Thoracic aorta (tissue), 2 donors: ENCODE measurements at places on chromosomes 1 and 21. TPM values are rescaled to one million over a fixed set of nuclear protein-coding genes. Genes with fewer than 3 reads are reported as not detected.

Gene RGS7
- total RNA-seq, result not detected

Gene RSPO1
- total RNA-seq, result 0.95 TPM

Gene FGR
- 17.0 TPM for total RNA-seq

Gene ADAMTS4
- total RNA-seq, result 171 TPM

Gene NTMT2
- total RNA-seq, result not detected

Gene CYP4A11
- not detected for total RNA-seq

Gene S100A1
- not detected for total RNA-seq

Gene PCP4
- total RNA-seq, result not detected

Gene TMEM54
- 28.1 TPM for total RNA-seq

Gene FCRL1
- not detected for total RNA-seq

Gene NCF2
- total RNA-seq, result 21.7 TPM

- DNase-seq, result no peak
Measured at GRCh38 chr21:45943630-45944540, 37.7 kb upstream of the COL6A1 start.

DNA sequence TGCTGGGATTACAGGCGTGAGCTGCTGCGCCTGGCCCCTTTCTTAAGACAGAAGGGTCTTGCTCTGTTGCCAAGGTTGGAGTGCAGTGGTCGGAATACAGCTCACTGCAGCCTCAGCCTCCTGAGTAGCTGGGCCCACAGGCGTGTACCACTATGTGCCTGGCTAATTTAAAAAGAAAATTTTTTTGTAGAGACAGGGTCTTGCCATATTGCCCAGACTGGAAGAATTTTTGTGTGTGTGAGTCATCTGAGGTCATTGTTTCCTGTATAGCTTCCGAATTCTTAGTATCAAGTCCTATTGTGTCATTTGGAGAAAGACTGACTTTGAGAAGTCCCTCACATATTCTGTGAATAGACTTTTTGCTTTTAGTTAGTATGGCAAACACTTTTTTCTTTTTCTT, 4.7 kb downstream of the SZRD1 start:
- no peak for DNase-seq

DNA sequence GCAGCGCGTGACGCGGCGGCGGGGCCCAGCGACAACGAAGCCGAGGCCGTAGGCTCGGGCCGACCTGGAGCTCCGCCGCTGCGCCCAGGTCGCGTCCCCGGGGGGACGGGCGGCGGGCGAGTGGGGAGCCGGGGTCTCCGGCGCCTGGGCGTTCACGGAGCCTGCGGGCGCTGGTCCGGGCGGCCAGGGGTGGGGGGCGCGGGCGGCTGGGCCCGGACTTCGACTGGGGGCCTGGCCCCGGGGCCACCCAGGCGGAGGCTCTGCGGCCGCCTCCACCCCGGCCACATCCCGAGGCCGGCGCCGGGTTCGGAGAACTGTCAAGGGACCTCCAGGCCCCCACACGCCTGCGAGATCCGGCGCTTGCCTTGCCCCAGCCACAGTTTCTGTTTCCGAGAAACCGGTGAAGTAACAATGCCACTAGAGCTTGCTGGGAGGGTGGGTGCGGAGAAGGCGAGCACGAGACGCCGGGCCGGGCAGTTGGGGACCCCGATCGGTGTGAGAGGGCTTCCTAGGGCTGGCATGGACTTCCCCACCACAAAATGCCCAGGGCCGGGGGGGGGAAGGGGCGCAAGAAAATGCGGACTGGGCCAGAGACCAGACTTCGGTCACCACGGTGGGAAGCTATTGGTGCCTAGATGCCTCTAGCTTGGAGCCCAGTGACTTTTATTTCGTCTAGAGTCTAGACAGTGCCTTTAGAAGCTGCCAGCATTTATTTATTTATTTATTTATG, 501 bp downstream of the FBXO6 start:
- DNase-seq, result no peak

GRCh38 chr1:187413405-187414169, 584.8 kb downstream of the PLA2G4A start:
- DNase-seq, result no peak

GRCh38 chr21:38341546-38342012, 84.8 kb downstream of the KCNJ15 start:
- DNase-seq, result peak; percentile 80

DNA sequence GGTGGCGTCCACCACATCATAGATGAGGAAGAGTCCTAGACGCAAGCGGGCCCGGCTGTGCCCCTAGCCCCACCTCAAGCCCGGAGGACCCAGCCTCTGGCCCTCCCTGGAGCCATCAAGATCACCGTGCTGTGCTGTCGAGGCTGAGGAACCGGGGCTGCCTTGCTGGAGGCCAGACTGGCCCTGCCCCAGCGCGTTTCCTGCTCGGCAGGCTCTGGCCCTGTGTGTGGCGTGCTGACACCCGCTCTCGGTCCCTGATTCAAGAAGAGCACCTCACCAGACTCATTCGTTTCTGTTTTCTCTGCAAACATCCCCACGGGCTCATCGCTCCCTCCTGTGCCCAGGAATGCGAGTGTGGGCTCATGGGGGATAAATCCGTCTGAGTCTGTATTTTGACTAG, 51.1 kb downstream of the GLIS1 start:
- DNase-seq, result no peak

DNA sequence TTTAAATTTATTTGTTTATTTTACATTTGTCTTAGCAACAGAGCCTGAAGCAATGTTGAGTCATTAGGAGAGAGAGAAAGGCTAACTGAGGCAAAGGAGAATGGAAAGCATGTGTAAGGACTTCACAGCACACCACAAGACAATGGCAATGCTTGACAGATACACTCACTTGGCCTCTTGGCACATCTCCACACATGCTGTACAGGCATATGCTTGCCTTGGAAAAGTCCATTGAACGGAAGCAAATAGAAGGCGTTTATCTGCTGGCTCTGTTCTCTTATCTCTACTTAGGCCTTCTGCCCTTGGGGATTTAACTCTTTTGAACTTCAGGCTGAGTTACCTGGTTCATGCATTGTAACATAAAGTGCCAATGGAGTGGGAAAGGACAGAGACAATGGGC, 262.2 kb upstream of the POU3F1 start:
- DNase-seq, result no peak

DNA sequence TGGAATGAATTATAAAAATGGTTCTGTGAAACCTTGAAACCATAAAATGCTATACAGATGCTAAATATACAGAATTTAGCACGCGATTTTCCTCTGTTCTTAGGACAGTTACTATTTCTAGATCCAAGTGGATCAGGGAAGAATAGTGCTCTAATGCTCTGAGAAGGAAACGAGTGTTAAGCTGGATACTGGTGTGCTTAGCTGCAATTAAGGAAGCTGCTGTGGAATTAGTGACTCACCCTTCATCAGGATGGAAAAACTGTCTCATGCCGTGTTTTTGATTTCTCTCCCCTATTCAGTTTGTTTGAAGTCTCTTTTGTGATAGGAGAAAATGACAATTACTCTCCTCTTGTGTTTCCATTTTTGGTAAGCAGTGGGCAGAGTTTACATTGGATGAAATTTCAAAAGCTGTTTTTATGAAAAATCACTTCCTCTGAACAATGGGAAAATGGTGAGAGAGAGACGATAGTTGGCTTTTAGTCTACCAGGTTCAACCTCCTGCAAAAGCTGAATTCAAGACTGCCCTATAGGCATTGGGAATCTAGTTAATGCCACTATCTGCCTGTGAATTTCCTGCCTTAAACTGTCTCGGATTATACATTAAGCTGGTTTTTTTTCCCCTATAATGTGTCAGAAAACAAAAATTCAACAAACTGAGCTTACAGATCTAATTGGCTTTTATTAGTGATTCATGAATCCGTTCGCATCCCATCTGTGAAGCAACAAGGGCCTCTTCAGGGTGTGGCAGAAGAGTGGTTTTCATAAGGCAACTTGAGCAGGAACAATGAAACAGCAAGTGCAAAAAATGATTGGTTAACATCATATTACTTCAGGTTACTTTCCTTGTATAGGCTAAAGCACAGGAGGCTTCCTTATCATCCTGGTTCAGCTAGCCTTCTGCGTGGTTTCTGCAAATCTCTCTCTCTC, 179.8 kb downstream of the ST6GALNAC3 start:
- no peak for DNase-seq

DNA sequence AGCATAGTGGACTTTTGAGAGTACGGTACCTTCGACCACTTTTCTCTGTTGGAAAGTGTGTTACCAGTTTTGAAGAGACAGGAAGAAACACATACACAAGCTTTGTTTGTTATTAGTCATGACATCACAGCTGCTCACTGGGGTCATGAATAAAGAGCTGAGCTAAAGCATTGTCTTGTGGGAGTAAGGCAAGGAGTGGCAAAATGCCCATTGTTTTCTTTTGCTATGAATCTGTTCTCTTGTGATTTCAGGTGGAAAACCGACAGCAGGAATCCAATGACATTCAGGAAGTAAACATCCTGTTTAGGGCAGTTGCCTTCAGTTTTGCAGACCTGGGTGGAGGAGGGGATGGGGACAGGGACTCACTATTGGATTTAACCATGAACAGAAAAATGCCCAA, 66.2 kb downstream of the RGL1 start:
- no peak for DNase-seq

- no peak for DNase-seq
Measured at GRCh38 chr1:108878160-108878469, 1.3 kb downstream of the GPSM2 start.

DNA sequence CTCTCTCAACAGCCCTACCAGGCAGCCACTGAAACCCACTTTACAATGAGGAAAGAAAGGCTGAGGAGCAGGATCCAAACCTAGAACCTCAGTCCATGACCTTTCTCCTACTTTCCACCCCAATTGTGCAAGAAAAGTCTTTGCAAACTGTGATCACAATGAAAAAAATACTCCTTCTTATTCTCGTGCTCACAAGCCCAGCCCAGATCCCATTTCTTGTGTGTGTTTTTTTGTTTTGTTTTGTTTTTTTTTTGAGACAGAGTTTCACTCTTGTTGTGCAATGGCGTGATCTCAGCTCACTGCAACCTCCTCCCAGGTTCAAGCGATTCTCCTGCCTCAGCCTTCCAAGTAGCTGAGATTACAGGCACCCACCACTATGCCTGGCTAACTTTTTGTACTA, 97.7 kb downstream of the CRYAA start:
- DNase-seq, result no peak

- DNase-seq, result no peak
Measured at GRCh38 chr1:54413295-54413694, 7.1 kb upstream of the SSBP3 start.

DNA sequence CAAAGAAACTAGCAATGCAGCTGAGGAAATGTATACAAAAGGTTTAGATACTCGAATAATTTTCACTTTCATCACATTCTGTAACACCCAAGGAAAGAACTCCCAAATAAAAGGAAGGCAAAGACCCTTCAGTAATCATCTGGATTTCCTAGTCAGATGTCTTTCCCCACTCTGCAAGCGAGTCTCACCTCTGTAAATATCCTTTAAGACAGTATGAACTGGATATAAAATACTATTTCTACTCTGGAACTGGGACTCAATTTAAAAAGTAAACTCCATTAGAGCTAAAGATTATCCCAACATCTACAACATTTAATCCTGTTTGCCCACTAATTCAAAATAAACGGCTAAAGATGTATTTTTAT, 27.0 kb downstream of the C2CD2 start:
- no peak for DNase-seq

- no peak for DNase-seq
Measured at GRCh38 chr1:185200889-185201288, 43.9 kb downstream of the SWT1 start.

DNA sequence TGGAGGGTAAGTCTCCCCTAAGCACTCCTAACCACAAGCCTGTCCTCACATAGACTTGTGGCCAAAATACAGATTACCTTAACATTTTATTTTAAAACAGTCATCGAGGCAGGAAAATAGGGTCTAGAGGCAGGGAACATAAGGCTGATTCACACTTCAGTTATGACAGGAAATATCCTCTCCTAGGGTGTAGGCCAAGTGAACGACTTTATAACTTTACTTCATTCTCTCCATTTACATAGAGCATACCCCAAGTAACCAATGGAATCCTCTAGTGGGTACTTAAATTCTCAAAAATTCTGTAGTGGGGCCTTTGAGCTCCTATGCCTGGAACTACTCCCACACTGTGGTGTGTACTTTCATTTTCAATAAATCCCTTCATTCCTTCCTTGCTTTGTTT, 113.0 kb downstream of the WDR3 start:
- no peak for DNase-seq

GRCh38 chr21:35924714-35925301, 135.5 kb downstream of the SETD4 start:
- no peak for DNase-seq

DNA sequence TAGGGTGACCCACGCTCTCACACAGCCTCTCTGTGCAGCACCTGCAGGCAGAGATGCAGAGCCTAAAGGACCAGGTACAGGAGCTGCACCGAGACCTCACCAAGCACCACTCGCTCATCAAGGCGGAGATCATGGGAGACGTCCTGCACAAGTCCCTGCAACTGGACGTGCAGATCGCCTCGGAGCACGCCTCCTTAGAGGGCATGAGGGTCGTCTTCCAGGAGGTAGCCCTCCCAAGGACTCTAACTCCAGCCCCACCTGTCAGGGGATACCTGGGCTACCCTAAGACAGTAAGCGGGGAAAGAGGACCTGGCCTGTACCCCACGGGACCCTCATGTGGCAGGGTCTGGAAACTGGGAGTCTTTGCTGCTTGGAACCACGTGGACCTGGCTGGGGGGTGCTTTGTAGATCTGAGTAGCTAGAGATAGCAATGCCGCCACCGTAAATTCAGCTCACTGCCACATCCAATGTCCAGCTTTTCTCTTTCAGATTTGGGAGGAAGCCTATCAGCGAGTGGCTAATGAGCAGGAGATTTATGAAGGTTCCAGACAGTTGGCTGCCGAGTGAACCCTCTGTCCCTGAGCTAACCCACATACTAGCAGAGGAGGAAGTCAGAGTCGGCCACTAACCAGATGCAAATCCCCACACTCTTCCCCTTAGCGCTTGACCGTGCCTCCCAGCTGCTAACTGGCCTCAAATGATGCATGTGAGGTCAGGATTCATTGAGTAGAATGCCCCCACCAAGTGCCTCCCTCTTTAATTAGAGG, 6.5 kb downstream of the RNF207 start:
- DNase-seq, result no peak

DNA sequence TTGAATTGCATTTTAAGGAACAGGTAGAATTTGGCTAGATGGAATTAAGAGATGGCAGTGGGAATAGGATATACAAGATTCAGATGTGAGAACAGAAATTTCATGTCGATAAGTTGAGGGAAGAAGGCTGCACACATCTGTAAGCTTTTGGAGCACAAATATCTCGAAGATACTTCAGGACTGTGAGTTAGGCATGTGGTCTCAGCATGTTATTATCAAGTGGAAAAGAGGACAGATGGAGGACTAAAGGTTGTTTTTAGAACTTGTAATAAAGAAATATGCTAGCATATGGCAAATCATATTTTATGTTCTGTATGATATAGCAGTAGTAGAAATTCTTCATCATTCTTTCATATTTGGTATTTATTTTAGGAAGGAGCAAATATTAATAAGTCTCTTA, 61.5 kb downstream of the KIF1B start:
- DNase-seq, result no peak

DNA sequence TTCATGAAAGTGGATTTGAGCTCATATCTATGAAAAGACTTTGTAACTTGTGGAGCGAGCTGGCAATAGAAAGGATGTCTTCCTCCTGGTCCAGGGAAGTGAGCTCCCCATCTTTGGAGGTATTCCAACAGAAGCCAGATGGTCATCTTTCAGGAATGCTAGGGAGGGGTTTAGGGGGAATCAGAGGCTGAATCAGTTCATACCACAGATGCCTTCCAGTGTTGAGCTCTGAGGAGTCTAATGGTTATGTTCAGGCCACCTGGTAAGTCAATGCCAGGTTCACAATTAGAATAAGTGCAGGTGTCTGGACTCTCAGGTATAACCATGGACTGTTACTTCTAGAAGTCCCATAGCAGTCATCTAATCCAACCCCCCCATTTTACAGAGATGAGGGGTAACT, 119.1 kb downstream of the ACTL8 start:
- DNase-seq, result no peak
